ENCODE measurements at places on chromosomes 1 and 21.

- DNase-seq = no peak
Measured at GRCh38 chr21:32083197-32083596, 195.7 kb downstream of the MIS18A start.

DNA sequence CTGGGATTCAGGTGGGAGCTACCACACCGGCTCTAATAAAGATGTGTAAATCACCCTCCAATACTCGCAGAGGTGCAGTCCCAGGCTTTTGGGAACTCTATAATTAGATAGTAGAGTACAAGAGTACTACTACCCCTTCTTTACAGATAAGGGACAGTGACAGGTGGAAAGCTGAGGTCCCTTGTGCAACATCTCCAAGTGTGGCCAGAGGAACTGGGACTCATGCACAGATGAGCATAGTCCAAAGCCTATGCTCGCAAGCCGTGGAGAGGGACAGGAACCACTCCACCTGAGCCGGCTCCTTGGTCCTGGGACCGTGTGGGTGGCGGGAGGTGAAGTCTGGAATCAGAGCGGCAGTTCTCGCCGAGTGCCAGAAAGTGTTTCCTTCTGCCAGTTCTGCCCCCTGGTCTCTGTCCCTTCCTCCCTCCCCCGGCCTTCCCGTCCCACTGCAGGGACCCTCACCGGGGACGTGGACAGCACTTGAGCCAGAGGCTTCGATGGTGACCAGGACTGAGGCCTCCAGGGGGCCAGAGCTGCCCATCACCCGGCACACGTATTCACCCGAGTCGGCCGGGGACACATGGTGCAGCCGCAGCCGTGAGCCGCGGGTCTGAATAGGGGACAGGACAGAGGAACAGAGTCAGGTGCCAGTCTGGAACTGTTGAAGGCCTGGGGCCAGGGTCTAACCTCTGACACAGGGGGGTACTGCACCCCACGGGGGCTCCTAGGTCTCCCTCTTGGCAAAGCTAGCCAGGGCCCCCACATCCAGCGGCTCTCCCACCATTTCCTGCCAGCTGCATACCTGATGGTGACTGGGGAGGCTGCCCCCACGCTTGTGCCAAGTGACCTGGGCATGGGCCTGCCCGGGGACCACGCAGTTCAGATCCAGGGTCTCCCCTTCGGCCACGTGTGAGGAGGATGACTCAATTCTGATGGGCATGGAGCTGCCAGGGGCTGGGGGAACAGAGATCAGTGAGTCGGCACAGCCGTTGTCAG, 33.9 kb downstream of the LDLRAD2 start:
- no peak for DNase-seq

DNA sequence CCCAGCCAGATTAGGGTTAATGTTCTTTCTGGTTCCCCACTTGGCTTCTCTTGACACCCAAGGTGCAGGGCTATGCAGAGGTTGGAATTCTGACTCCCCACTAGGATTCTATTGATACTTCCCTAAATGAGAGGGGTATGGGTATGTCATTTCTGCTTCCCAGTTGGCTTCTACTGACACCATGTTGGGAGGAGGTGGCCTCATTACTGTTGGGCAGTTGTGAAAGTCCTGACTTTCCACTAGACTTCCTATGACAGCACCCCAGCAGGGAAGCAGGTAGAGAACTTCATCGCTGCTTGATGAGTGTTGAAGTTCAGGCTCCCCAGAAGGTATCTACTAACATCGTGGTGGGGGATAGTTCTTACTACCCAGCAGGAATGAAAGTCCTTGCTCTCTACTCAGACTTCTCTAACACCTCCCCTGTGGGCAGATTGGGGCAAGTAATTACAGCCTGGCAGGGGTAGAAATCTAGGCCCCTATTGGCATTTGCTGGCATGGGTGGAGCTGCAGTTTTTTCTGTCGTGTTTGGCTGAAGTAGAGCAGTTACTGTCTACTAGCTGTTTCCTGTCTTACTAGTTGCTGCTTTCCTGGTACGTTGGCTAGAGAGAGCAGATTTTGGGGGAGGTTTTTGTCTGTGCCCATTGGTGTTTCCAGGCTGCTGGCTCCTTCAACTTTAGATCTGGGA, 41.5 kb downstream of the ZYG11B start:
- no peak for DNase-seq

DNA sequence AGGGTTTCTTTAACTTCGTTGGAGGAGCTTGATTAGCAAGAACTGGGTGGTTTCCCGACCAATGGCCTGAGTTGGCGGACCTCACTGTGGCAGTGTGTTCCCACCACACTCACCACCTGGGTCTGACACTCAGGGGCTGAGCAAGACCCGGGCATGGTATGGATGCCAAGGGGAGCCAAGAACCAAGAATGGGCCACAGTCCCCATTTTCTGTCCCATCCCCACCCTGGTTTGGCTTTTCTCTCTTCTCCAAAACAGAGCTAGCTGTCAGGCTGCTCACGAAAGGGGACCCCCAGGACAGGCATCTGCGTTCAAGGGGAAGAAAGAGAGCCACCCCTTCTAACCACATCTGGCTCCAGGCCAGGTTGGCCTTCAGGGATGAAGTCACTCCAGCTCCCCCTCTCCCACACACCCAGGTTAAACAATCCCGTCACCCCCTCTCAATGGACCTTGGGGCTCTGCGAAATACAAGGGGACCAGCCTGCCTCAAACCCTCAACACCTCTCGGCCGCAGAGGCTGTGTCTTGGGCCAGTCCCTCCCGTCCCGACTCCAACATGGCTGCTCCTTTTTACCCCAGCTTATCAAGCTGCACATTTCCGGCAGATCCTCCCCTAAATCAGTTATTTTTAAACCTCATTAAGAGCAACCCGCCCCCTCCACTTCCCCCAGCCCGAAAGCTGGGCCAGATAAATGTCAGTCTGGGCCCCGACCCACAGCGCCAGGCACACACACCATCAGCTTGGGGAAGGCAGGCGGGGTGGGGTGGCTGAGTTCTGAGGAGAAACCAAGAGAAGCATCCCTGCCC, 3.4 kb downstream of the TAGLN2 start:
- no peak for DNase-seq

- peak; percentile 17 for DNase-seq
Measured at GRCh38 chr1:147527941-147528936, 13.1 kb upstream of the BCL9 start.

DNA sequence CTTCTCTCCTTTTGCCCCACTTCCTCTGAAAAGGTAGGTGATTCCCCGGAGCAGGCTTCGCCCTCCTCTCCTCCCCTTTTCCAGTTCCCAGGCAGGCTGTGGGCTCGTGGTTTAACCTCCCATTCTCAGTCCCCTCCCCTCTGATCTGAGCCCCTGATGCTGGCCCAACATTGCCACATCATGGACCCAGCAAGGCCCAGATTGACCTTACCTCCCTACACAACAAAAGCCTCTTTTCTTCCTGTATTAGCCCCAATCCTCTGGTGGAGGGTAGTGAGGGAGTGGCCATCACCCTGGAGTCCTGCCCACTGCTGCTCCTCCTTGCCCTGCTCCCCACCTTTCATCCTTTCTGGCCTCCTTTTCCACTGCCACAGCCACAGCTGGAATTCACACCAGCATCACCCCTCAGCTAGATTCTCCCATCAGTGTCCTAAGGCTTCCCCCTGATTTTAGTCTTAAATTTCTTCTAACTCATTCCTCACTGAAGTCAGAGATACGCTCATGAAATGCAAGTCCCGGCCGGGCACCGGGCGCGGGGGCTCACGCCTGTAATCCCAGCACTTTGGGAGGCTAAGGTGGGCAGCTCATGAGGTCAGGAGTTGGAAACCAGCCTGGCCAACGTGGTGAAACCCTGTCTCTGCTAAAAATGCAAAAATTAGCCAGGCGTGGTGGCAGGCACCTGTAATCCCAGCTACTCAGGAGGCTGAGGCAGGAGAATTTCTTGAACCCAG, 7.0 kb upstream of the ZBTB48 start:
- DNase-seq = no peak

DNA sequence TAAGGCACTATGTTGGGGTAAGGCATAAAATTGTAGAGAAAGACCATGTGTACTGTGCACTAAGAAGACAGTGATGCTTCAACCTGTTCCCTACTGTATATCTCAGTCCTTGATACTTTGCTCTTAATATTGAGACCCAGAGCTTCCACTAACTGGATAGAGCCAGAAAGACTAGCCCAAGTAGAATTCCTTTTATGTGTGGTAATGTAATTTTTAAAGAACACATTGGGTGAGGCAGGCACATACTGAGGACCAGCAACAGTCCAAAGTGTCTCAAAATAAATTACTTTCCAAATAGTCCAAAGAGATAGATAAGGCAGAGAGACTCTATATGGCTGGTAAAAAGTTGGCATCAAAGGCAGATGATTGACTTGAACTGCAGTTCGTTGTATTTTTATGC, 31.4 kb upstream of the MROH9 start:
- DNase-seq = no peak
